ENCODE measurements at places on chromosomes 4 and X.

- DNase-seq: peak; percentile 82
Observed at GRCh38 chrX:72620550-72621145, 48.0 kb upstream of the HDAC8 start.

DNA sequence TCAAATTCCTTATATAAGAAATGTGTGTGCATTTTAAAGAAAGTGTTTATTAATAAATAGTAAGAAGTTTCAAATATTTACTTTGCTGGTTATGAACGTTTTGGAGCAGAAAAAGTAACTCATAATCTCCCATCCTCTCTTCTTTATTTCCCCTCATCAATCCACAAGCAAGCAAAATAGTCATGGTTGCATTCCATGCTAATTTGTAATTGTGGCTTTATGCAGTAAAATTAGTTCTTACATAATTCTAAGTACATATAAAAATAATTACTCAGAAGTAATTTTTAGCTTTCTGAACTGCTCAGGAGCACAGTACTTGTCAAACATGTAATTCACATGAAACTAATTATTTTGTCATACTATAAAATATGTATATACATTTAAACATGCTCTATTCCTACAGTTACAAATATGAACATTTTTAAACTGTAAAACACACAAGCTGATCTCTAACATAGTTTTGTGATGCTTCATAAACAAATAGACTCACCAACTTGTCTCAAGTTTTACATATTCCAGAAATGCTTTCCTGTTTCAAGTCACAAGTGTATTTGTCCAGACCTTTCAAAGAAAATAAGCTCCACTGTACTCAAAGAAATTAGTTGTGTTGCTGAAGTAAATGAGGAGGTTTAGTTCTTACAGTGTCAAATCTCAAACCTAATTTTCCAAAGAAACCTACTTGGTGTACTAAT is 218.9 kb downstream of the PABPC4L start:
- DNase-seq: no peak

GRCh38 chr4:172813359-172813923 is 355.2 kb upstream of the GALNT7 start:
- no peak for DNase-seq

GRCh38 chr4:85910985-85911384 is 436.0 kb downstream of the ARHGAP24 start:
- DNase-seq: no peak

GRCh38 chr4:100823066-100823992 is 305.5 kb upstream of the EMCN start:
- DNase-seq: peak; percentile 10

GRCh38 chr4:22492987-22493386 is 22.9 kb downstream of the ADGRA3 start:
- no peak for DNase-seq

DNA sequence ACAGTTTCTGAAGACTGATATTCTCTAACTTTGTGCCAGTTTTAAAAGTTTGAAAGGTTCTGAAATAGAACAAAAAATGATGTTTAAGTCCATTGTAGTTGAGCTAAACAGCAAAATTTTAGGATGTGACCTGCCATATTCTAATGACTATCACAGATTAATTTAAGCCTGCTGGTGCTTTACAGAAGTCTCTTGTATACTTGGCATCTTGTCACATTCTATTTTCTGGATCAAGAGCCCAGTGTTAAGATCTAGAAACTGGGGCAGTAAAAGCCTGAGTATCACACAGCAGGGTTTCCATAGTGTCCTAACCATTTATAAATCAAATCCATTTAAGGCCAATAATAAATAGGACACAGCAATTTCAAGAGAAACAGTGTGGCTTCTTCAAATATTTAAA is 12.4 kb downstream of the FSTL5 start:
- DNase-seq: no peak

GRCh38 chr4:78671903-78672815 is 104.0 kb upstream of the BMP2K start:
- no peak for DNase-seq

DNA sequence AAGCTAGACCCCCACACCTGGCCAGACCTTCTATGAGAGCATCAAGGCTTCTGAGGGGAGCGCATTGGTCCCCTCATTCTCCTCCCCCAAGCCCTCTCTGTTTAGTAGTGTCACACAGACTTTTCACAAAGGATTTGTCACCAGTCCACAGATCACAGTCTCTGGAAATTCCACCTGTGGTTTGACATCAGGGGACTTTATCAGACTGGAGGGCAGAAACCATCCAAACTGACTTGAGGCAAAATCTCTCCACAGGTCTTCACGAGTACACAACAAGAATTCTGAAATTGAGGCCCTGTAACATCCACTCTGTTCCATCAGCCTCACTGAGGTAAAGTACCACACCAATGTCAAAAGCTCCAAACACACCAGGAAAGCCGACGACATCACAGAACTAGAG is 112.5 kb downstream of the SH3KBP1 start:
- no peak for DNase-seq

DNA sequence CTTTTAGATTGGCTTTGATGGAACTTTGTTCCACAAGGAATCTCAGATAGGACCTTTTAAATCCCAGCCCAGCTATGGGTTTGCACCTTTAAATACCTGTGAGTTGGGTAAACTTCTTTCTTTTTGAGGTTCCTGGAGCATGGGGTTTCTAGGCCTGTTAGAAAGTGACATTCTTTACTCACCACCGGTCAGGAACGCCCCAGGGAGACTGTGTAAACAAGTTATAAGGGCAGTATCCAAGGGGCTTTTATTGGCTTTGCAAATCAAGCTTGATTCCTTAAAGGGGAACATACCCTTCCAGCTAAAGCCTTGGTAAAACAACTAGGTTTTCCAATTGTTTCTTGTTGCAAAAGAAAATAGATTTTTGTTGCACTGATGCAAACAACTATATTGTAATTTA is 93.4 kb downstream of the TENT5D start:
- no peak for DNase-seq

GRCh38 chr4:140617499-140618248 is 48.9 kb upstream of the UCP1 start:
- no peak for DNase-seq

DNA sequence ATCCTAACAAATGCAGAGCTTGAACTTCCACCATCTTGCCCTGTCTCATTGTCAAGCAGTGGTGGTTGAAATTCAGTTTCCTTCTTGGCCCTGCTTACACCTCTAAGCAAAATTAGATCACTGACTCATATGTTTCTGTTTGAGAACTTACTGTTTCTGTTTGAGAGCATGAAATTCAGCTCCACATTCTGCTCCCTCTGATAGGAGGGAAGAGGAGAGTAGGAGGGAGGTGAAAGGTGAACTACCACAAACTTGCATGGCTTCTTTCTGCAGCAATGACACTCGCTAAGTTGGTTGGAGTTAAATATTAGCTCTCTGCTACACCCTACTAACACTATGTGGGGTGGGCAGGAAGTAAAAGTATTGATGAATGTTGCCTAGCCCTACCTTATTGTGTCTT is 117.8 kb upstream of the EDA2R start:
- no peak for DNase-seq

GRCh38 chr4:57734104-57734670 is 624.0 kb upstream of the IGFBP7 start:
- DNase-seq: no peak

DNA sequence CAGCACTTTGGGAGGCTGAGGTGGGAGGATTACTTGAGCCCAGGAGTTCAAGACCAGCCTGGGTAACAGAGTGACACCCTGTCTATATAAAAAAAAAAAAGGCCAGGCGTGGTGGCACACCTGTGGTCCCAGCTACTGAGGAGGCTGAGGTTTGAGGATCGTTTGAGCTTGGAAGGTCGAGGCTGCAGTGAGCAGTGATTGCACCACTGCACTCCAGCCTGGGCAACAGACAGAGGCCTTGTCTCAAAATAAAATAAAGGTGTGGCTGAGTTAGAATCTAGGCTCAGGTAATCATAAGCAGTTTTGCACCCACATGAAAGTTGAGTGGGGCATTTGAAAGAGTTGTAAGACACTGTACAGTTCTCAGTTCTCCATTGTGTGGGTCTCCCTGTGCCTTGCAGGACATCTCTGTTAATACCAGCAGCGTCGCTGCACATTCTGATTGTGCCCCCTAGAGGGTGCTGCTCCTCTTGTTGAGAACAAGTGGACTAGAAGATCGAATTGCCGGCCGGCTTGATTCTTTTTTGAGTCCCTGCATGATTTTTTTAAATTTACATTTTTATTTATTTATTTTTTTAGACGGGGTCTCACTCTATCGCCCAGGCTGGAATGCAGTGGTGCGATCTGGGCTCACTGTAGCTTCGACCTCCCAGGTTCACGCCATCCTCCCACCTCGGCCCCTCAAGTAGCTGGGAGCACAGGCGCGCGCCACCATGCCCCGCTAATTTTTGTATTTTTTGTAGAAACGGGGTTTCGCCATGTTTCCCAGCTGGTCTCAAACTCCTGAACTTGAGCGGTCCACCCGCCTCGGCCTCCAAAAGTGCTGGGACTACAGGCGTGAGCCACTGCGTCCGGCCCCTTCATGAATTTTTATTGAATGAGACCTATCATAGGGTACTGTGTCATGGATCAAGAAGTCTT is 73.6 kb upstream of the RBMX start:
- peak; percentile 61 for DNase-seq

DNA sequence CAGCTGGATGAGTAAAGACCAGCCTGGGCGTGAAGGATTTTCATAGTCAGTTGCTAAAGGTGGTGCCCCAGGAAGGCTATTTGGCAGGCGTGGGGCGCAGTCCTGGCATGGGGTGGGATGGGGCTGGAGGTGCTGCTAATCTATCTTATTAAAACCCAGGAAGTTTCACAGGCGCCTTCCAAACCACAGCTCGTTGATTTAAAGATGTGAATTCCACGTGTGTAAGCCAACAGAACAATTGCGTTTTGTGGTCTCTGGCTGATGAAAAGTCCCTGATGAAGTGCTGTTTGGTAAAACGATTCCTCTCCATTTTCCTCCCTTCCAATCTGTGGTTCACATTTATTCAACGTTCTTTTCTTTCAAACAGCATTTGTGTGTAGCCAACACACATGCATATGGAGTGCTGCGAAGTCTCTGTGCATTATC is 105.0 kb downstream of the TBL1X start:
- peak; percentile 3 for DNase-seq

GRCh38 chr4:8038719-8039251 is 99.1 kb upstream of the AFAP1 start:
- no peak for DNase-seq

- DNase-seq: no peak
Observed at GRCh38 chr4:52751487-52751911, 274 bp upstream of the ERVMER34-1 start.

DNA sequence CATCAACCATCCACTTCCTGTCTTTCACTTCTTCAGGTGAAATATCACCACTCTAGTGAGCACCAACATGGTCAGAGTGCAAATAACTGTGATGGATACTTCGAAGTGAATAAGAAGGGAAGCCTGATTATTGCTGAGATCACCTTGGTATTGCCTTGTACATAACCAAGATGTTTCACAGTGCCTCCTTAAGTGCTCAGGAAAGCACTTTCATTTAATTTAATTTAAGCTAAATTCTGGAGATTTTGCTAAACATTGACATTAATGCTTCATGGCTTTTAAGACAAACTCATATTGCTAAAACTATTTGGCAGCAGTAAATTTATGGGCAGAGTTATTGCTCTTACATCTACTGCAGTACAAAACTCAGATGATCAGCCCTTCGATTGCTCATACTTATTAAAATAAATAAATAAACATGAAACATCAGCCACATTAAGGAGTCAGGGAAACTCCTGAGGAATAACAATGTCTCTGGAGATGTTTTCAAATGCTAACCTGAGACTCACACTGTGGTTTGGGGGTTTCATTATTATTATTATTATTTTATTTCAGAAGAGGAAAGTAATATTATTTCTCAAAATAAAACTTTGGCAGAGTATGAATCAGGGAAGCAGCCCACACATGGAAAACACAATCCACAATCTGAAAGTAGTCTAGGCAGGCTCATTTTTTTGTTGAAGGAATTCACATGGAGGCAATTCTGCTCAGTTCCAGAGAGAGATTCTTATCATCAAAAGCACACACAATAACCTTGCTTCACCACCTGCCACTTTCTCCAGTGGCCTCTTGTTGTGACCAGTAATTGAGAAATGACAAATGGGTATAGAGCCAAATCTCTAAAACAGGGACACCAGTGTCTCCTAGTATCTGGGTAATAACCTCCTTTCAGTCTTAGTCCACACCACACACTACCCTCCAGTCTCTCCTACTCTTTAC is 344.2 kb downstream of the MAPK10 start:
- no peak for DNase-seq

DNA sequence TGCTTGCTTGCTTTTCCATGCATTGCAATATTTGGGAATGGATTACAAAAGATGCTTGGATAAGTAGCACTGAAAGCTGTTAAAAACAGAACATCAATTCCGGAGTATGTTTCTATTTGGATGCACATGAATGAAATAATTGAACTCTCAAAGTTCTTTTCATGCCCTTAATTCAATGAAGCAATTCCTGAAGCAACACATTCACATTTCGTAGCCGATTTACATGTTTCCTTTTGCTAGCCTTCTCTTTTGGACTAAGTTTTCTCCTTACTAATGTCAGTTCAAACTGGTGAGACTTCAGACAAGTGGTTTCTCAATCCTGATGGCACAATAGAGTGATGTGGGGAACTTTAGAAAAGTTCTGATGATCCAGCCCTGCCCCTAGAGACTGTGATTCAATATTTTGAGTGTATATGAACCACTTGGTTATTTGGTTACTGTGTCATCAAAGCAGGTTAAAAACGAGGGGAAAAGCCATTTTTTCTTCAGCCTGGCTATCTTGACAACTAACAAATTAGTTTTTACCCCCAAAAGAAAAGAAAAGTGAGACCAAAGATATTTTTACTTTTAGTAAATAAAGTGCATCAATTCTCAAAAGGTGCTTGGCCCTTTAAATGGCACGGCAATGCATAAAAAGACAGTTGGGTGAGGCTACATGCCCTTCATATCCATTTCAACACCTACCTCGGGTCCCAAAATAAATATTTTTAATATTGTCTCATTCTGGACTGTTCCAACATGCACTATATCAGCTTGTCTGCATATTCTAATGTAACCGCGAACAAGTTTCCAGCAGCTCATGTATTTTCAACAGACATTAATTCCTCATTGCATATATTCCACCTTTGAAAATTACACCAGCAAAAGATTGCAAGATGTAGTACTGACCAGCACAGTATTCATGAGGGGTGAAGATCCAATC is 90.1 kb upstream of the RPL34 start:
- DNase-seq: no peak

GRCh38 chrX:133776072-133776471 is 209.3 kb downstream of the GPC3 start:
- no peak for DNase-seq
